NCI-H524 (cell line): ENCODE measurements at places on chromosomes 4 and X.

DNA sequence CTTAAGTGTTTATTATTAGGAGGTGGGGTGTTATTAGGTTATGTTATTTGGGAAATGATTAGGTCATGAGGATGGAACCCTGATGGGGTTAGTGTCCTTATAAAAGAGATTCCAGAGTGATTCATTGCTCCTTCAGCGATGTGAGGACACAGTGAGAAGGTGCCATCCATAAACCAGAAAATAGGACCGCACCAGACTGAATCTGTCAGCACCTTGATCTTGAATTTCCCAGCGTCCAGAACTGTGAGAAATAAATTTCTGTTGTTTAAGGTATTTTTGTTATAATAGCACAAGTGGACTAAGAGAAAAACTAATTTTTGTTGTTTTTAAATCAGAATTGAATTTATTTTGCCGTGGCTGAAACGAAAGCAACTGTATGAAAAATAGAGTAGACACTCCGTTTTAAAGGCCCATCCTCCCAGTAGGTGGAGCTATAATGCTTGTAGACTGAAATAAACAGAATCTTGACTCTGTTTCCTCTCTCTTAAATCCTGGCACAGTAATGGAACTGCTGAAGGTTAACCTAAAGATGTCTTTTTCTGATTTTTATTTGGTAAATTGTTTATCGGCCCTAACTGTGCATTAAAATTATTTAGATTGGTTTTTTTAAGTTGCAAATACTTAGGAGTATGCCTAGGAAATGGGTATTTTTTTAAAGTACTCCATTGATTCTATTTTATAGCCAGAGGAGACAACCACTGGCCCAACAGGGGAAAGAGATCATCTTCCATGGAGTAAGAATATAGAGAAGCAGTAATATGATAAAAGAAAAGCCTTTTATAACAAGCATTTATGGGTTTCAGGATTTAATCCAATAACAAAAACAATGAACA is 133.2 kb upstream of the ADAMTS3 start:
- peak; percentile 17 for DNase-seq

GRCh38 chr4:143420227-143420626 is 83.6 kb downstream of the GAB1 start:
- DNase-seq, result no peak

DNA sequence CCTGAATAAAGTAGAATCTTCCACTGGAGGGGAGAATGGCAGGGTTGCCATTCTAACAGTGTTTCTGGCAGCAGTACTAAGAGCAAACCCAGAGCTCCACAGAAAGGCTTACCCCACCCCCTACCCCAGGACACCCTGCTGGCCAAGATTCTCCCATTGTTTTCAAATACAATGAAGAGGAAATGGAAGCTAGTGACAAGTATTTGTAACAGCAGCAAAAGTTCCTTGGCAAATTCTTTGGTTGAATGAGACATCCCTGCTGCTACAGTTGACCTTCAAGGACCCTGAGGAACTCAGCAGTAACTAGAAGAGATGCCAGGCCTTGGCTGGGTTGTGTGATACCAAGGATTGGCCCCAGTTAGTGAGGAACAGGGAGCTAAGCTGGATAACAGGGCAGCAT is 124.2 kb upstream of the DGKK start:
- no peak for DNase-seq

GRCh38 chr4:48194971-48195370 is 60.9 kb upstream of the TXK start:
- no peak for DNase-seq
